Activated T-helper 1 cell treated with anti-CD3 and anti-CD28 coated beads, Interleukin-2, amount 50 U/mL, for 16 hours (primary cell): ENCODE measurements at places on chromosomes 1 and 21.

- DNase-seq, result no peak
These were observed 394.8 kb downstream of the MATN1 start for GRCh38 chr1:30328401-30329262.

DNA sequence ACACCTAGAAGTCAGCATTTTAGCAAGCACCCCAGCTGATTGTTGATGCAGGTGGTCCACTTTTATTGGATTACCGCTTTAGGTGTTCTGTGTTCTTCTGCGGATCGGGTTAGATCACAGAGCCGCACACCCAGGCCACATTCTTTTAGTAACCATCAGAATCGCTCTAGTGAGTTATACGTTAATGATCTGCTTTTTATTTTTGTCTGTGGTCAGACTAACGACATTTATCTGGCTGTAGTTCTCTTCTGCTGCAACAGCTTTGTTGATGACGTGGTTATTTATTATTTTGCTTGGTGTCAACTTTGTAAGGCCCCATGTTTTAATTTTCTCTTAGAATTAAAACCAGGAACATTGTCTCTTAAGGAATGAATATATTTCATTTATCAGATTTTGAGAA lies 18.2 kb downstream of the SCCPDH start:
- no peak for DNase-seq

DNA sequence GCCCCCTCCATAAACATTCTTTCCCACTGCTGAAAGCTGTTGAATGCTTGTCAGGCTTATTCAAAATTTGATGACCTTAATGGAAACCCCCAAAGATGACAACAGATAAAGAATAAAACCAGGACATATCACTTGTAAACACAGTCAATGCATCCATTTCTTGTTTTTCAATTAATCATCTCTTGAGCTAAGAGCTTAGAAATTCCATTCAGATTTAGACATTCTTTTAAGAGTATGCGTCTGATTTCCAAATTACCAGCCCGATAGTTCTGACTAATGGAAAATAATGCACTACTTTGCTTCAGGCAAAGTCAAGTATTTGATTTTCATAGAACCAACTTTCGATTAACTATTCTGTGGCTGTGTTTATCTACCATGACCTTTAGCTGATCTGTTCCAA lies 100.6 kb upstream of the RUNX1 start:
- no peak for DNase-seq

- no peak for DNase-seq
These were observed 8.1 kb downstream of the TDRD5 start for GRCh38 chr1:179599623-179600249.

DNA sequence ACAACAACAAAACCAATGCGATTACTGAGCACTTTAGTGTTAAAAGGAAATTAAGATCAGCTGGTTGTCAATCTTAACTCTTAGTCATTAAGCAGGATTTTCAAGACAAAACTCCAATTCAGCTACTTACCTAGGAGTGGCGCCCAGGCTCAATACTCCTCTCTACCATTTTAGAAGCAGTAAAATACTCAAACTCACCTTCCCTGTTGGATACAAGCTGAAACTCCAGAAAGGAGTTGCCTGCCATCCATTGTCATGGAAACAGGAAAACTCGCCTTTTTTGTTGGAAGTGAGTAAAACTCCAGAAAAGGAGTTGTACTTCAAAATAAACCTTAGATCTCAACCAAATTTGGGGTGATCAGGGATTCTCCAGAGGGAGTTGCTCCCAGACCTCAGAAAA lies 127.0 kb upstream of the F3 start:
- DNase-seq, result no peak

GRCh38 chr1:32128479-32128878 lies 20.6 kb downstream of the KPNA6 start:
- DNase-seq, result no peak

GRCh38 chr1:64699327-64699726 lies 45.5 kb upstream of the RAVER2 start:
- no peak for DNase-seq

DNA sequence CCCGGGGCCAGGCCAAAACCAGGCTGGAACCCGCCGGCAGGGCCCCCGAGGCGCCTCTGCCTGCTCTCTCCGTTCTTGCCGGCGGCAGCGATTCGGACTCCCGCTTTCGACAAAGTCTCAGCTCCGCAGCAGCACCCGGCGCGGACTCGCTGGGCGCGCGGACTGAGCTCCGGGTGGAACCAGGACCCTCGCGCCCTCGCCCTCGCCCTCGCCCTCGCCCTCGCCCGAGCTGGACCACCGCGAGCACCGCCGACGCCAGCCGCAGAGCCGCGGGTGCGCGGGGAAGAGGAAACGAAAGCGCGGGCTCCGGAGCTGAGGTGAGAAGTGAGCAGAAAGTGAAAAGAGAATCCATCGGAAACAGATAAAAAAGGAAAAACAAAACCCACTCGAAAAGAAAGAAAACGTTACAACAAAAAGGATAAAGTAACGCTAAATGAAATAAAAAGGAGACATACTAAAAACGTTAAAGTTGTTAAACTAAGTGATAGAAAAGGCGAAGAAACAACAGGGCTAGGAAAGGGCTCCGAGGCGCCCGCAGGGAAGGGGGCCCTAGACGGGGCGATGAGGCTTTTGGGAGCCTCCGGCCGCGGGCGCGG lies 64.9 kb downstream of the MEF2D start:
- no peak for DNase-seq

GRCh38 chr1:20366056-20366462 lies 75.4 kb downstream of the VWA5B1 start:
- no peak for DNase-seq

DNA sequence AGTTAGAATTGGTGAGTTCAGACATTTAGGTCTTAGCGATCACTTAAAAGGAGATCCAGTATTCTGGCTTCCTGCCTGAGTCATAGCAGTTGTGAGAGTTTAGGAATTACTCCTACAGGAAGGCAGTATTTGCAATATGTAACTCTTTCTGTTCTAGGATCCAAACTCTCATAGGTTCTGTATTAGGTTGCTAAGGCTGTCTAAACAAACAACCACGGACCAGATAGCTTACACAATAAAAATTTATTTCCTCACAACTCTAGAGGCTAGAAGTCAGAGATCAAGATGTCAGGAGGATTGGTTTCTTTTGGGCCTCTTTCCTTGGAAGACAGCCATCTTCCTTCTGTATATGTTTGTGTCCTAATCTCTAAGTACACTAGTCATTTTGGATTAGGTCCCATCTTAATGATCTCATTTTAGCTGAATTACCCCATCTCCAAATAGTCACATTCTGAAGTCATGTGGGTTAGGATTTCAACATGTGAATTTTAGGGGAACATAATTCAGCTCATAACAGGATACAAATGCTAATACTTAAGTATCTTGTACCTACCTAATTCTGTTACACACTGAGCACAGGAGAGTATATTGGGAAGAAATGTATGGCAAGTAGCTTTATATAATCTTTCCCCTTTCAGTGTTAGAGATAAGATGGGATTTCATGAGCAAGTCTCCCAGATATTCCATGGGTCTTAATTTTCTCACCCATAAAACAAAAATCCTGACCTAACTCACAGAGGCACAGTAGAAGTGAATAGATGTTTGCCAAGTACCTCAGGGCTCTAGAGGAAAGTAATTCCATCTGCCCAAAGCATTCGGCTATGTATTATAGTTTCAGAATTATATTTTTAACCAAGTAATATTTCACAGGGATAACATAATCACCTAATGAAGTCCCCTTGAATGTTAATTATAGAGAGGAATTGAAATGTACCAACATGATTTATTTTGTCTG lies 144.4 kb downstream of the PTBP2 start:
- DNase-seq, result no peak

GRCh38 chr21:33383056-33383888 lies 19.9 kb upstream of the IFNGR2 start:
- DNase-seq, result peak; percentile 41

- DNase-seq, result no peak
These were observed 2.8 kb downstream of the STPG1 start for GRCh38 chr1:24410750-24411149.

- DNase-seq, result no peak
These were observed 2.8 kb upstream of the ELOVL1 start for GRCh38 chr1:43370564-43370963.

DNA sequence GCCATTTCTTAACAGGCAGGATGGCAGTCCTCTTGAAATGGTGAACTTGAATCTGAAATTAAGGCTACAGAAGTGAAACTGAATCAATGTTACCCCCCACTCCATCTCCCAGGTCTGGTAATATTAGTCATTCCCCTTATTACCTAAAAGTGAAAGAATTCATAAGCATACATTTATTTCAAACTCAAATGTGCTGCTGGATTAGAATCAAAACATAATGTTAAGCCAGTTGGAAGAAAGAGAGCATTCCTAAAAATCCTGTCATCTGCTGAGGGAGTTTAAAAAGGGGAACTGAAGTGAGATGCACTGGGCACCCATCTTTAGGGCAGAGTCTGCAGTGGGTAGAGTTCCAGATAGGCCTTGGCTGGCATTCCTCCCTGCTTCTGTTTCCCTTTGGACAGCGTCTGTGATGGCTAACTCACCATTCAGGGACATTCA lies 17.4 kb downstream of the KIAA0319L start:
- DNase-seq, result no peak

- no peak for DNase-seq
These were observed 107.0 kb downstream of the NME7 start for GRCh38 chr1:169260478-169261151.

DNA sequence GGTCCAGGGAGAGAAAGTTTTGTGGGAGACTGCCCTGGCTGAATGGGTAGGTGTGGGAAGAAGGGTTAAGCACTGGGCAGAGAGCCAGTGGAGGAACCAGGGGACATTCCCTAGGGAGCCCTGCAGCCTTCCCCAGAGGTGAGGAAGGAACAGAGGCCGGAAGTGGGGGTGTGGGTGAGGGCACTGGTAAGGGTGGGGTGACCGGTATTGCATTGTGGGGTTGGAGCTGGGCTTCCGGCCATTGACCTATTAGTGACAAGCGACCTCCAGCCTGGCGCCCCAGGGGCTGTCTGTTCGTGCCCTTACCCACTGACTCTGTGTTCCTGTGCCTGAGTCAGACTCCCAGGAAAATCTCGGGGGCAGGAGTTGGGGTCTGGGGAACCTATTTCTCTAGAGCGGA lies 3.5 kb upstream of the TSPAN1 start:
- no peak for DNase-seq

DNA sequence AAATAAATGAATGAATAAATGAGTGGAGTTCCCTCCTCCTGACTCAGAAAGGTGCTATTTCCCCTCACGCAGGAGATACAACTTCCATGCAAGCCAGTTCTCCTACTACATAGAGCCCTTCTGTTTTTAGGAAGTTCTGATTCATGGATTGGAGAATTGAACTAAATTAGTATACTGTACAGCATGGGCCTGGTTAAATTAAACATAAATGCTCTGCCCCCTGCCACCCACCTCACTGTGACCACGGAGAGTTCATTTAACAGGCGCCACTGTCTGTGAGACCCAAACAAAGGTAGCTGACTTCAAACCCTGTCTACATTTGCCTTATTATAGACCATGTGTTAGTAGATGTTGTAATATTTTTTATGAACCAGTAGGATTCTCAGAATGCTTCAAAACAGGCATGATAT lies 9.1 kb upstream of the IRF2BP2 start:
- no peak for DNase-seq

- DNase-seq, result no peak
These were observed 54.4 kb upstream of the TRABD2B start for GRCh38 chr1:48051466-48052126.

GRCh38 chr1:108862698-108863477 lies 6.0 kb upstream of the AKNAD1 start:
- DNase-seq, result no peak

- no peak for DNase-seq
These were observed 5.8 kb upstream of the EPS15 start for GRCh38 chr1:51524817-51525216.
